Esophagus squamous epithelium (tissue), 5 donors: ENCODE measurements at places on chromosomes 5 and 9. TPM values are rescaled to one million over a fixed set of nuclear protein-coding genes. Genes with fewer than 3 reads are reported as not detected.

- H3K4me3 ChIP-seq: no peak overlapping the region
- no peak overlapping the region for H3K27ac ChIP-seq
- H3K4me1 ChIP-seq: no peaks in the 10 kb centered on the region
- no peaks in the 10 kb centered on the region for H3K27me3 ChIP-seq
- DNase-seq: no peak
These were observed 17.5 kb upstream of the TRIM14 start for GRCh38 chr9:98136489-98136888.

DNA sequence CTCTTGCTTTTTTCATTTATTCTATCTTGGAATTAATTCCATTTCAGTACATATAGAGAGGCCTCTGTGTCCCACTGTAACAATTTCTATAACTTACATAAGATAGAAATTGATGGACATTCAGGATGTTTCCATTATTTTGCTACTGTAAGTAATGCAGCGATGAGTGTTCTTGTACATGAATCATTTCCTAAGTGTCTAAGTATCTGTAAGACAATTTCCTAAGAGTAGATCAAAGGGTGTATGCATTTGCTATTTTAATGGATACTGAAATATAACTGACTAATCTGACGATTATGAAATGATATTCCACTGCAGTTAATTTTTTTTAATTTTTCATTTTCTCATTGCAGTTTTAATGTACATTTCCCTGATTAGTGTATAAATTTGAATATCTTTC, 23.0 kb upstream of the RBM22 start:
- peaks cover 27% of the 10 kb centered on the region for H3K36me3 ChIP-seq
- H3K4me1 ChIP-seq: no peaks in the 10 kb centered on the region
- no peak for DNase-seq
- no peak overlapping the region for H3K4me3 ChIP-seq
- H3K27ac ChIP-seq: no peak overlapping the region
- H3K27me3 ChIP-seq: no peaks in the 10 kb centered on the region

- H3K27ac ChIP-seq: no peak overlapping the region
- H3K36me3 ChIP-seq: no peaks in the 10 kb centered on the region
- no peak overlapping the region for H3K4me3 ChIP-seq
These were observed 1.1 kb upstream of the LCN9 start for GRCh38 chr9:135661816-135662560.

DNA sequence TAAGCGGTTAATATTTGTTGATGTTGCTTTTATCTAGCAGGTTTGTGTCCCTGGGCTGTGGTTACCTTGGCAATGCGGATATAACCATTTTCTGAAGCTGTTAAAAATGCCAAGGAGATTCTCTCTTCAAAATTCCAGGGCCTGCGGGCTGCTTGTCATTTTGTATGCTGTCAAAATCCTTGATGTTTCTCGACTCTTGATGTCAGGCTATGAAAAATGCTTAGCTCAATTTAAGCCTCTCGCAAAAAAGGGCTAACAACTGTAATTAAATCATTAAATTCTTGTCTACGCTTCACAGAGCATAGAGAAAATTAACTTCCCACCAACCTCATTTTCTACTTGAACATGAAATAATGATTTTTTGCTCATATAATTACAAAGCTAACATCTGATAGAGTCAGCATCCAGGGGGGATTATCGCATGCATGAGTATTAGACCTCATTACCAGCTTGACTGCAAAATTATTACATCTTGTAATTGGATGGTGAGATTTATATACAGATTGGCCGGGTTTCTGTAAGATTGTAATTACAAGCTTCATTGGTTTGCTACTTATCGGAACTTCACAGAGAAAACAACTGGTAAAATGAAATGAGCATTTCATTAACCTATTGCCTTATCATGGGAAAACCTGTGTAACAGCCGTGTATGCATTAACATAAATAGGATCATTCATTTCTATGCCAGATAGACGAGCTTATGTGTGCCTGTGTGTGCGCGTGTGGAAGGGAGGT, 83.1 kb upstream of the IRX1 start:
- no peaks in the 10 kb centered on the region for H3K27me3 ChIP-seq
- H3K36me3 ChIP-seq: no peaks in the 10 kb centered on the region

Gene OLFM1
- total RNA-seq: 13.7 TPM

Gene ANGPTL2
- total RNA-seq: 6.3 TPM

GRCh38 chr5:66337626-66338226, 193.6 kb downstream of the SREK1 start:
- H3K27me3 ChIP-seq: peaks cover 13% of the 10 kb centered on the region
- no peaks in the 10 kb centered on the region for H3K36me3 ChIP-seq
- no peak overlapping the region for H3K4me3 ChIP-seq
- H3K4me1 ChIP-seq: no peaks in the 10 kb centered on the region

DNA sequence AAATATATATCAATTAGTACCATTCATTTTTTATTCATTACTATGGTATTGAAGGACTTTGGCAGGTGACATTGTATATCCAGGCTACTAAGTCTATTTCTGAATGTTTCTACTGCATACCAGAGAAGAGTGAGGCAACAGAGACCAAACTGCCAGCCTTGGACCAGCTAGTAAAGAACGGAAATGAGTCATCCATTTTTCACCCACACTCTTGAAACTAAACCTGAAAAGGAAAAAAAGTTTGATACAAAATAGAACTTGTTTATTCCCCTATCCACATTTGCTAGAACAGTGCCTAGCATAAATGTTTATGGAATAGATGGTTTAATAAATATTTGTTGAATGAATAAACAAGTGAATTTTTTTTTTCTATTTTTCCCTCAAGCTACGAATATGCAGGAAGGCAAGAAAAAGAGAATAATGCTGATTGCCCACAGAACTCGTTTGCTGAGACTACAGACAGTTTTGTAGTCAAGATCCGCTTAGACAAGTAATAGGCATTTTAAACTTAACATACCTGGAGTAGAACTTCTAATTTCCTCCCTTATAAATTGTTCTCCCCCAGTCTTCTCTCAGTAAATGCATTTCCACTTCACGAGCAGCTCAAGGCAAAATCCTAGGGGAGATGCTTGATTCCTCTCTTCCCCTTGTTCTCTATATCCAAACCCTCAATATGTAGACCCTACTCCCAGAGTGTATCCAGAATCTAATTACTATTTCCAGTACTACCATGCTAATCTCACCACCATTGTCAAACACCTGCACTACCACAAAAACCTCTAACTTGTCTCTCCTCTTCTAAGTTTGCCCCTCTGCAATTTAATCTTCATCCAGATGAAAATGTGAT, 146.2 kb upstream of the RASA1 start:
- H3K36me3 ChIP-seq: no peaks in the 10 kb centered on the region
- H3K4me3 ChIP-seq: no peak overlapping the region
- H3K27ac ChIP-seq: no peak overlapping the region
- no peak for DNase-seq
- no peaks in the 10 kb centered on the region for H3K27me3 ChIP-seq
- H3K4me1 ChIP-seq: peaks cover 16% of the 10 kb centered on the region

DNA sequence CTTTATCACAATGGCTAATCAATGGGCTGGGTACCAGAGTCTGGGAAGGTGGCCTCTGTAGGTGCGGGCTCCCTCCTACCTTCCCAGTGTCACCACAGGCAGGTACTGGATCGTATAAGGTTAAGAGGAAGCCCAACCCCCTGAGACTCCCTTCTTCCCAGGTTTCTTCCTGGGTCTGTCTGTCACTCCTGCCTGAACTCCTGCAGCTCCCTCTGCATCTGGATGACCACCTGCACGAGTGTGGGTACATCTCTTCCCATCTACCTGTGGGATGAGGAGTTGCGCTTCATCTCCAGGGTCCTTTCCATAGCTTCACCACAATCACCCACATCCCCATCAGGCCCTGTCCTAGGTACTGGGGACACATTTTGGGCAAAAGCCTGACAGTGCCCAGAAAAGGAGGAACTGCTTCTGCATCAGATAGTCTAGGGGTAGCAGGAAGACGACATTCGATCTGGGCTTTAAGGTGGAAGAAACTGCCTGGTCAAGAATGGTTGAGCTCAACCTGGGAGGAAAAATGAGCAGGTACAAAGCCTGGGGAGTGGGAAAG, 112.2 kb upstream of the ALDH1B1 start:
- H3K27me3 ChIP-seq: peaks cover 4% of the 10 kb centered on the region
- DNase-seq: no peak
- H3K27ac ChIP-seq: no peak overlapping the region
- H3K4me1 ChIP-seq: no peaks in the 10 kb centered on the region

DNA sequence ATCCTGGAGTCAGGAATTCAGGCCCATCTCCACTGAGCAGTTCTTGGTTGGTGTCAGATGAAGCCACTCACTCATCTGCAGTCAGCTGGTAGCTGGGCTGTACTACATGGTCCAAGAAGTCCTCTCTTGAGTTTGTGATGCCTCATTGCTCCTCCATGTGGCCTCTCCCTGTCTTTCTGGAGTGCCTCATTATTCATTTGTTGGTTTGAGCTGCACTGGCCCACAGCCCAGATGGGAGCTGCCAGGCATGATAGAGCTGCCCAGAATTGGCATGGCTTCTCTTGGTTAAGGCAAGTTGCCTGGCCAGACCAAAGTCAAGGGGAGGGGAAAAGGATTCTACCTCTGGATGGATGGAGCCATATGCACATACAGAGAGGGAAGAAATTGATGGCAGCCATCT, 8.0 kb downstream of the PTCD2 start:
- DNase-seq: no peak
- H3K36me3 ChIP-seq: no peaks in the 10 kb centered on the region
- no peak overlapping the region for H3K4me3 ChIP-seq
- no peaks in the 10 kb centered on the region for H3K27me3 ChIP-seq
- H3K27ac ChIP-seq: peak overlapping the region; percentile 2
- H3K4me1 ChIP-seq: peaks cover 7% of the 10 kb centered on the region

Gene NAIF1
- total RNA-seq: 8.2 TPM
